Neural progenitor cell (in vitro differentiated cells): ENCODE measurements at places on chromosomes 1 and 21. TPM values are rescaled to one million over a fixed set of nuclear protein-coding genes. Genes with fewer than 3 reads are reported as not detected.

GRCh38 chr1:28113242-28113572 is 24.8 kb upstream of the EYA3 start:
- peak; percentile 18 for DNase-seq

- no peak for DNase-seq
Measured at GRCh38 chr1:244318512-244318911, 133.2 kb downstream of the ADSS2 start.

GRCh38 chr1:232589812-232590743 is 39.9 kb downstream of the SIPA1L2 start:
- no peak for DNase-seq

DNA sequence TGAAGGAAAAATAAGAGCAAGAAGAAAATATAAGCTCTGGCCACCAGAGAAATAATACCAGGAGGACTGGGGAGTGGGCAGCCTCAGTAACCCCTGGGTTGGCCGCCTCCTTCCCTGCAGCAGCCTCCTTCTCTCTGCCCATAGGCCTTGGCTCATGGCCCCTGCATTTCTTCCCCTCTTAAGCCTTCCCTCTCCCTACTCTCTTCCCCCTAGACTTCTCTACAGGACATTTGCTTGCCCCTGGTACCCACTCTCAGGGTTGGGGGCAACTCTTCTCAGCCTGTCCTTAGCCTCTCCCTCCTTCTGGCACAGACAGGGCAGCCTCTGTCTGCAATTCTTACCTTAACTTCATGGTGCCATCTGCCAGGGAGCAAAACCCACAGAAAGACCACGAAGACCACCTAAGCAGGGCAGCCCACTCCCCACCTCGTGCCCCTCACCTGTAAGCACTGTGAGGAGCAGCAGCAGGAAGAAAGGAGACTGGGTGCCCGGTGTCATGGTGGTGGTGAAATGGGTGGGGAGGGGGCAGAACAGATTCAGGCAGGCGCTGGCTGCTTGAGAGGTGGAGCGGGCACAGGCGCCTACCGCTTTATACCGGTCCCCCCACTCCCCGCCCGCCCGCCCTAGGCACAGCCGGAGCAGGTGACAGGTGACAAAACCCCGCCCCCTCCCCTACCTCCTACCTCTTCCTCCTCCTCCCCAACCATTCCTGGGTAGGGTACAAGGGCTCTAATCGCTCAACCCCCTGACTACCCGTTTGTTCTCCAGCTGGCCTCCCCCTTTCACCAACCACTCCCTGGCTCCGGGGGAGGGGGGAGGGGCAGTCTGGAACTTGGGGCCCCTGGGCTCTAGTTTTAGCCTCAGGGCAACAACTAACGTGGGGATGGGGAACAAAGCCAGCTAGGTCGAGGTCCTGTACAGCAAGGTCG is 15.1 kb downstream of the THBS3 start:
- DNase-seq, result peak; percentile 60

DNA sequence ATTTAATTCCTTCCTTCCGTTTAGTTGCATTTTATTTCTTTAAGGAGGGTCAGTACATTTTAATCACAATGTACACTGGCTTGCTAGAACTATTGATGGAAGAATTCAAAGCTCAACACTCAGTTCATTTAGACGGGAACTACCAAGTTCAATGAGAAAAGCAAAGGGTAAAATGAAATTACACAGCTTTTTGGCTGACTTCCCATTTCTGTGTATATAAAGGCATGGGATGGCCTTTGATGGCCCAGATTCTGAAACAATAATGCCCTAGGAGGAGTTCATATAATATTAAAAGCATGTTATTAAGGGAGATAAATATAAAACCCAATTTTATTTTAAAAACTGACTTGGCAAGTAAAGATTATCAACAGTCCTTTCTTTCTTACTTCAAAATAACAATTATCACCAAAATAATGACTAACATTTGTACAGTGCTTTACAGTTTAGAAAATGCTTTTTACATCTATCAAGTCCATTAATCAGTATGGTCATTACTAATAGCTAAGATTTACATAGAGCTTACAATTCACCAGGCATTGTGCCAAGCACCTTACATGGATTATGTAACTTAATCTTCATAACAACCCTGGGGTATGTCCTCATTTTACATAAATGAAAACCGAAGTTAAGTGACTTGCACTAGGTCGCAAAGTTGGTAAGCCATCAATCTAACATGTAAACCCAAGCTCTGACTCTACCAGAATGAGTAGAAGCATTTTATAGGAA is 402.4 kb downstream of the OMA1 start:
- DNase-seq, result no peak

DNA sequence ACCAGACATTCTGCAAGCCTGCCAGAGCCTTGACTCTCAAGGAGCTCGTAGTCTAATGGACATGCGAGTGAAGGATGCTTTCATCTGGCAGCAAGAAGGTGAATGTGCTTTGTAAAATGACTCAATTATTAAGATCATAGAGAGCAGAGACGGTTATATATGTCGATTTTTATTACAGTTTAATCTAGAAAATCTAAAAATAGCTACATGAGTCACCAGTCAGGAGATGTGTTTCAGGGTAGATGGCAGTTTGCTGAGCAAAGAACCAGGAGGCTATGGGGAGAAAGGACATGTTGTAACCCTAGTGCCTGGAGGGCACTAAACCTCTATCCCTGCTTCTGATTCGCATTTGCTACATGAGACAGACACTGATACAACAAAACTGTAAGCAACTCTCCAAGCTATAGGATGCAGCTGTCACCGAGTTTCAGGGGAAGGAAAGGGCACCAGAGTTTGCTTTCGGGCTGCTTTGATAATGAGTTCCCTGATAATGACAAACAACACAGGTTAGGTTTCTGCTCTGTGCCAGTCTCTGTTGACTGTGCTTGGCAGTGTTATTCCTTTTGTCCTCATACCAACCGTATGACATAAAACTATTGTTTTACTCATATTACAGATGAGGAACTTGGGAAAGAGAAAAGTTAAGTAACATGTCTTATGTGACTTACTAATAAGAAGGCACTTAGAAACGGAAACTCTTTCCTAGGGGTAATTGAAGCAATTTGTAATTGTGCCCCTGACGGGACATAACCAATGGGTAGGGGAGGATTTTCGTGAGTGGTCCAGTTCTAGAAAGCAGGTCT is 43.2 kb downstream of the C1orf198 start:
- DNase-seq, result no peak

- no peak for DNase-seq
Measured at GRCh38 chr1:228240411-228241240, 32.8 kb downstream of the OBSCN start.

- DNase-seq, result no peak
Measured at GRCh38 chr1:184359909-184360308, 26.9 kb upstream of the C1orf21 start.

DNA sequence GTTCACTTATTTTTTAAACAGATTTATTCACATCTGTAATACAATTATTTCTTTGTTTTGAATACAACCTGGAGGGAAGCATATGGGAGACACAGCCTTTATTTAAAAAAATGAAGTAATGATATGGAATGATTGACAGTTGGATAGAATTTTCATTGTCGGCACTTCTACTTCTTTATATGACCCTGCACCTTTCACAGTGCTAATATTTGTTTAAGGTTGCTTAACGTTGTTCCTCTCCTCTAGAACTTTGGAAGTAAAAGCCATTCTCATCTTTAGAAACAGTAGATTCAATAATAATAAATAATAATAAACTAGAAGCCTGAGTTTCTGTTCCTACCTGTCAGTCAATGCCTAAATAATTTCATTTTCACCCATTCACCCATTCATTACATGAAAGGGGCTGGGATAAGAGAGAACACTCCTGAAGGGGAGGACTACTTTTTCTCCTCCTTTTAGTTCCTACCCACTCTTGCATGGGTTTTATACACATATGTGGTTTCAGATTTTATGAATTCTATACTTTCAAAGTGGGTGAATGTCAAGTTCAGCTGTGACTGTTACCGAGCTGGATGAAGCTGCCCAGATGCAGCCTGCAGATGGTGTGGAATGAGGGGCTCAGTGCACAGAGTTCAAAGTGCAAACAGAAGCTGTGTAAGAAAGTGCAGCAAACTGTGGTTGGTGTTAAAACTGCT is 9.4 kb downstream of the RUNX1 start:
- no peak for DNase-seq

DNA sequence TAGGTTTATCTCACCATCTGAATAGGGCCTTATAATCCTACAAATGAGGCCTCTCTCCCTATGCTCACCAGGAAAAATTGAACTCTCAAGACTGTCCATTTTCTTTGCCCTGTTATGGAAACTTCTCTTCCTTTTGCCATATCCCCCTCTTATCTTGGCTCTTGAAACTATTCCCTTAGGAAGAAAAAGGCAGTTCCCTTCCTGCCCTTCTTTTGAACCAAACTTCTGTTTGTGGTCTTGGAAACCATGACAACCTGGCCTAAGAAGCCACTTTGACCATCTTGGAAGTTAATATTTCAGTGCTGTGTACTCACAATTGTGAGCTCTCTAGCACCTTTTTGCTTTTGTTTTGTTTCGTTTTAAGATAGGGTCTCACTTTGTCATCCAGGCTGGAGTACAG is 40.0 kb downstream of the ATP2B4 start:
- DNase-seq, result no peak

DNA sequence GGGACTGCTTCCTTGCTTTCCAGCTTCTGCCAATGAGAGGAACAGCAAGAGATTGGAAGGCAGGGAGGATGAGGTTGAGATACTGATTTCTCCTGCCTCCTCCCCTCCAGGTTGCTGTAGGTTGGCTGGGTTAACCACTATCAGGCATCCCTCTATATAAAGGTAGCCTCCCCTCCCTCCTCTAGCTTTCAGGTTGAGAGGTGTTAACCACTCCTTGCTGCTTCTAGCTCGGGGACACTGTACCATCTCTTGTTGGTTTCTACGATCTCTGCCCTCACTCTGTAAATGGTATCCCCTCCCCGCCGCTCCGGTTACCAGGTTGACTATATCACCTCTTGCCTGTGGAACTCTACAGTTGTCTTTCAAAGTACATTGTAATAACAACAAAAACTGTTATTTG is 16.7 kb downstream of the LPAR3 start:
- no peak for DNase-seq

- DNase-seq, result no peak
Measured at GRCh38 chr1:203040513-203041275, 14.4 kb downstream of the PPFIA4 start.

GRCh38 chr1:92623187-92623778 is 136.6 kb upstream of the GFI1 start:
- DNase-seq, result no peak

- peak; percentile 61 for DNase-seq
Measured at GRCh38 chr1:52403566-52404115, 582 bp downstream of the ORC1 start.

DNA sequence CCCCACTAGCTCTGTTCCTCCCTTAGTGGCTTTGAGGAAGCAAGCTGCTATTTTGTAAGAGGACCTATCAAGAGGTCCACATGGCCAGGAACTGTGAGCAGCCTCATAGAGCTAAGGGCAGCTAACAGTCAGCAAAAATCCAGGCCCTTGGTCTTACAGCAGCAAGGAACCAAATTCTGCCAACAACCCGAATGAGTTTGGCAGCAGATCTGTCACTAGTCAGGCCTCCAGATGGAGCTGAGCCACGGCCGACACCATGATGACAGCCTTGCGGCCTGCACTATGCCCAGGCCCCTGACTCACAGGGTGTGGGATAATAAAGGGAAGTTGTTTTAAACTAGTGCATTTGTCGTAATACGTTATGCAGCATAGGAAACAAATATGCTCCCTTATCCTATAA is 28.0 kb upstream of the H3-3A start:
- no peak for DNase-seq

DNA sequence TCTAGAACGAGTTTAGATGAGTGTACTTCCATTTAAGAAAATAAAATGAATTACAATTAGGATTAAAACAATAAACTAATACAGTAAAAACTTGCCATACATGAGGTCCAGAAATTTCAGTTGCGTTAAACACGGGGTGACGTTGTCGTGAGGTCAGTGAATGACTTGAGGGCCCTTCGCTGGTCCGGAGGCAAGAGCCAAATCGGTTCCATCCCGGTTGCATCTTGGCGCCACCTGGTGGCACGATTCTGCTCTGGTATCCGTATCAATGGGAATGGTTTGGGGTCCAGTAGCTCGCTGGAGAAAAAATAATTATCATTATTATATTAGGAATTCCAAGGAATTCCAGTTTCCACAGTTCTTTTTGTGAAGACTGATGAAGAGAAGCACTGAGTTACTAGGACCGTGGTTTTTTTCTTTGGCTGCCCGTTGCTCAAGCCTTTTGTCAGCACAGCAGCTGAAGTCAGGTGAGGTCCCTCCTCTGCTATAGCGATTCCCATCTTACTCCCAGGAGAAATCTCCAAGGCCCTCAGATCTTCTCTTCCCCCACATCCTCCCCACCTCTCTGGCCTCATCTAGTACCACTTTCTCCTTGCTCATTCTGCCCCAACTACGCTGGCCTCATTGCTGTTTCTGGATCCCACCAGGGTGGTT is 161.4 kb downstream of the SLC35F3 start:
- peak; percentile 87 for DNase-seq

DNA sequence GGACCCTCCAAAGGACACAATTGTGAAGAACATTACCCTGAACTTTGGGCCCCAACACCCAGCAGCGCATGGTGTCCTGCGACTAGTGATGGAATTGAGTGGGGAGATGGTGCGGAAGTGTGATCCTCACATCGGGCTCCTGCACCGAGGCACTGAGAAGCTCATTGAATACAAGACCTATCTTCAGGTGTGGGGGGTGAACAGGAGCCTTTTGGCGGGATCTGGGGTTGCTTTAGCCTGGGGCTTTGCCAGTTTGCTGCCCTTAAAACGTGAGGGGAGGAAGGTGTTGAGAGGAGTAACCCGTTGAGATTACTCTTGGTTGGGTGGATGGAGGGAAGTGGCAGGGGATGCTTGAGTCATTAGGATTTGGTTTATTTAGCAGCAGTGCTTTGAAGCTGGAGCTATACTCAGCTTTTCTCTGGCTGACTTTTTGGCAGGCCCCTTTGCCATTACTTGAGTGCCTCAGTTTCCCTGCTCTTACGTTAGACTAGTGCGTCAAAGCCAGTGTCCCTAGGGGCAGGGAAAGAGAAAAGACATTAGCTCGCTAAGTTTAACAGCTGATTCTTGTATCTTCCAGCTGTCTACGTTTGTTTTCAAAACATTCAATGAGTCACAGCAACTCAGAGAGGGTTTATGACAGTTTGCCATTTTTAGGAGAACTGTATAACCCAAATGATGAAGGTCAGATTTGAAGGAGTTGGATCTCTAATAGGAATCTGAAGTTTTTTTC is 4.4 kb downstream of the NDUFS2 start:
- no peak for DNase-seq

CR2 gene
- total RNA-seq, result 0.15 TPM in 1 of 2 replicates, not detected in the other

SLAMF9 gene
- not detected in 2 replicates for total RNA-seq

KISS1 gene
- not detected in 2 replicates for total RNA-seq

LEMD1 gene
- 15.0 and 79.0 TPM in 2 replicates for total RNA-seq

S100A2 gene
- not detected in 2 replicates for total RNA-seq

ILDR2 gene
- 34.3 and 42.1 TPM in 2 replicates for total RNA-seq

S100A16 gene
- 12.4 and 13.1 TPM in 2 replicates for total RNA-seq

RNF223 gene
- total RNA-seq, result not detected in 2 replicates

NR1I3 gene
- not detected in 2 replicates for total RNA-seq

FAM72C gene
- 8.1 and 14.8 TPM in 2 replicates for total RNA-seq
